ENCODE measurements at places on chromosomes 3 and 15.
A peak's percentile ranks its signal among the peaks of the same experiment; 100 is the strongest.

DNA sequence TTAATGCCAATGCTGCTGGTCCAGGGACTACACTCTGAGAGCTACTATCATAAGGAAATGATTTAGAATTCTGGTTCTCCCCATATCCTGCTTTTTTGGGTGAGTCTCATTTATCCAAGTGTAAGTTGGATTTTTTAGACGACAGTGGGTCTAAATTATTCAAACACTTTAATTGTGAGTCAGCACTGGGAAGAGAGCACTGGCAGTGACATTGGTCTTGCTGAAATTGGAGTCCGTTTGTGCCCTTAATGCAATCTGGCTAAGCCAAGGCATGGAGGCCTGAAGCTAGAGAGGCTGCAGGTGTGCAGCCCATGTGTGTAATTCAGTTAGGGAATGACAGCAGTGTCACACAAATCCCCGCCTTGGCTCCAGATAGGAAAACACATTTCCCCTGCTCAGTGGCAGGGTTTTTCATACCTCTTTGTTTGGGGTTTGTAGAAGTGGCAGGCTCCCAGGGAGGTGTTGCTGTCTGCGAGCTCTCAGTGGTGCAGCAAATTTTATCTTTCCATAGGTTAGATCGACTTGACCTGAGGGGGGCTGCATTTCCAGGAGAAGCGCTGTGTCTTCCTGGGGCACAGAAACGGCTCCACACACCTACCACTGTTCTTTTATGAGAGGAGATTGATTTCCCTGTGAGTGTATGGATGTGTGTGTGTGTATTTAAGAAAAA is 197.7 kb downstream of the CD47 start:
- no peak for DNase-seq

DNA sequence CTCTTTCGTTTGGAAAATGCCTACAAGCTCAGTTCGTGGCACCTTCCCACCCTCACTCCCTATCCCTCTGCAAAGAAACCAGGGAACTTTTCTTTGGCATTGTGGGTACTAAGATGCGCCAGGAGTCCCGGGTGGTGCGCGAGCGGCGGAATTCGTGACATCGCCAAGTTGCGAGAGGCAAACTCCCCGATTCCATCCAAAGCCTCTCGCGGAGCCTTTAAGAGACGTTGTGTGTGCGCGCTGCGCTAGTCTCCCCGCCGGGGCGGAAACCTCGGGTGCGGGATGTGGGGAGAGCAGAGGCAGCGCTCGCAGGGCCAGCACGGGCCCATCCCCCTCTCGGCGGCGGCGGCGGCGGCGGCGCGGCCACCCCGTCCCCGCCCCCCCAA is 443 bp upstream of the NR2F2 start:
- DNase-seq, result no peak

DNA sequence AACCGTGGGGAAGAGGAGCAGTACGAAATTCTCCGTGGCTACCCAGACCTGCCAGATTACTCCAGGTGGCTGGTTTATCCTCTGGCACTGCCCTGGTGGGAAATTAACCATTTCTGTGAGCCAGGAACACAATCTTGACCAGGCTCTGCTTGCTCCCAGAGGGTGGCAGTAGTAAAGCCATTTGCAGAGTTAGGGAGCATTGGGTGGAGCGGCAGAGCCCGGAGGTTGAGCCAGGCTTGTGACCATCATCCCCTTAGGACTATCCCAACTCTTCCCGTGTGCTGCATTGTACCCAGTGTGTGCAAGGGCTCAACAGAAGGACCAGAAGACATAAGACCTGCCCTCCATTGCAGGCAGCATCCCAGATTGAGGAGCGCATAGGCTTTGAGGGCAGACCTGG is 5.3 kb downstream of the KNG1 start:
- no peak for DNase-seq

GRCh38 chr3:38268522-38268921 is 2.9 kb downstream of the SLC22A13 start:
- DNase-seq, result no peak

- peak; percentile 53 for DNase-seq
These were observed 149.0 kb downstream of the PGPEP1L start for GRCh38 chr15:98858610-98859023.
